ENCODE measurements at places on chromosomes 6 and 20. TPM values are rescaled to one million over a fixed set of nuclear protein-coding genes. Genes with fewer than 3 reads are reported as not detected.
A peak's percentile ranks its signal among the peaks of the same experiment; 100 is the strongest.

Gene PACRG
- 2.9 TPM for total RNA-seq

Gene INSM1
- total RNA-seq = not detected

Gene IL22RA2
- total RNA-seq = not detected

Gene COL11A2
- total RNA-seq = 0.74 TPM

Gene HCK
- total RNA-seq = not detected

- DNase-seq = peak; percentile 82
Observed at GRCh38 chr6:157034436-157035230, 257.5 kb downstream of the ARID1B start.

Gene CTAGE9
- not detected for total RNA-seq

GRCh38 chr6:35668744-35669450 is 19.8 kb downstream of the FKBP5 start:
- DNase-seq = peak; percentile 80

Gene FRS3
- total RNA-seq = 2.7 TPM

DNA sequence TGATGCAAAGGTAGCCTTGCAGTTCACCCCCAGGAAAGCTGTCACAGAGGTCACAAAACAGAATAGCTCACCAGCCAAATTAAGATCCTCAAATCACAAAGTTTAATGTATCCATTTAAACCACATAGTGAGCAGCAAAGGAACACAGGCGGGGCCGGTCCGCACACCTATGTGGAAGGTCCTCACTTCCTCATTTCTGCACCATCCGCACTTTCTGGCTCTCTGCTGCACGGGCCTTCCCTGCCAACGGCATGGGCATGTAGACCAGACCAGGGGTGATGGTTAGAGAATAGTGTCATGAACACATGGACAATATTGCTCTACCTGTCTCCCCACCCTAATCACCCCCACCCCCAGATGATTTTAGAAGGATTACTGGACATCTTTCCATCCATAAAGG is 12.1 kb upstream of the TBXT start:
- no peak for DNase-seq

DNA sequence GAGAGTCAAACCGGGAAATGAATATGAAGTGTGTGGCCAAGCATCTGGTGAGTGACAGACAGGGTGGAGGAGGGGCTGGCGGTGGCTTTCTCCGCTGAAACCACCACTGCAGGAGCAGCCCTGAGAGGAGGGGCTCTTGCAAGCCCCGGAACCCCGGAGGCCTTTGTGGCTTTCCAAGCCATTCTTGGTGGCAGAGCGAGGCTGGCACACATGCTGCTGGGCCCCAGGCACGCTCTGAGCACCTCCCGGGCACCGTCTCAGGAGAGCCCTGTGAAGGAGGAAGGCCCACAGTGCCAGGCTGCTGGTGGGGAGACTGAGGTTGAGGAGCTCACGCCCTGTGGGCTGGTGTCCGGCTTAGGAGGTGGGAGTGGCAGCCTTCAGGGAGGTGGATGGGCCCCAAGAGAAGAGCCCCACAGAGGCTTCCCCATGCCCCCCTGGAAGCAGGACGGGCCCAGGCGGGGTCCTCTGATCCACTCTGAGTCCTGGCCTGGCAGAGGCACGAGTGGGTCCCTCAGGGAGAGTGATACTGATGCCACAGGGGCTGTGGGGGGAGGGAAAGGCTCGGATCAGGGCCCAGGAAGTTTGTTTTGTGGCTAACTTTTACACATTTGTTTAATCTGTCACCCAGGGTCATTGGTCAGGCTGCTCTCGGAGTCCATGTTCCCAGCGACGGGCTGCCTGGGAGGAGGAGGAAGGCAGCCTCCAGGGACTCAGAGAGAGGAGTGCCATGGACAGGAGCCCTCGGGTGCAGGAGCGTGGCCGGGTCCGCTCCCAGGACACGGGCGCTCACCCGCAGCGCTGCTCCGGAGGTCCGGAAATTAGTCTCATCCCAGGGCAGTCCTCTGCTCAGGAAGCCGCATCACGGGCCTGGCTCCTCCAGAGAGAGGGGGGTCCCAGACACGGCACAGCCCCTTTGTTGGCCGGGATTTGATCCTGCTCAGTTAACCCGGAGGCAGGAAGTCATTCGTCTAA is 170.7 kb downstream of the ERMARD start:
- DNase-seq = no peak

DNA sequence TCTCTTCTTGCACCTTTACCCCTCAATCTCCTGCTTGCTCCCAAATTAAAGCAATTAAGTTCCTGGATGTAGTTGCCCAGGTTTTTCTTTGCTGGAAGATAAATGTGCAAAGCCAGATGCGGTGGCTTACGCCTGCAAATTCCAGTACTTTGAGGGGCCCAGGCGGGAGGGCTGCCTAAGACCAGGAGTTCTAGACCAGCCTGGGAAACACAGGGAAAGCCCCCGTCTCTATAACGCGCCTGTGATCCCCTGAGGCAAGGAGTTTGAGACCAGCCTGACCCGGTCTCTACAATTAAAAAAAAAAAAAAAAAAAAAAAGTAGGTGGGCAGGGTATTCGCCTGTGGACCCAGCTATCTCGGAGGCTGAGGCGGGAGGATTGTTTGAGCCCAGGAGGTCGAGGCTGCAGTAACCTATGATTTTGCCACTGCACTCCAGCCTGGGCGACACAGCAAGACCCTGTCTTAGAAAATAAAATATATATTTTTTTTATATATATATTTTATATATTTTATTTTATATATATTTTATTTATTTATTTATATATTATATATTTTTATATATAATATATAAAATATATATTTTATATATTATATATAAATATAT is 461 bp upstream of the DCDC2 start:
- no peak for DNase-seq

Gene FAM50B
- total RNA-seq = 7.4 TPM

Gene DLL1
- total RNA-seq = 4.9 TPM

GRCh38 chr20:2382833-2383232 is 2.1 kb downstream of the TGM6 start:
- peak; percentile 25 for DNase-seq

GRCh38 chr6:109498052-109498451 is 15.0 kb upstream of the ZBTB24 start:
- no peak for DNase-seq

DNA sequence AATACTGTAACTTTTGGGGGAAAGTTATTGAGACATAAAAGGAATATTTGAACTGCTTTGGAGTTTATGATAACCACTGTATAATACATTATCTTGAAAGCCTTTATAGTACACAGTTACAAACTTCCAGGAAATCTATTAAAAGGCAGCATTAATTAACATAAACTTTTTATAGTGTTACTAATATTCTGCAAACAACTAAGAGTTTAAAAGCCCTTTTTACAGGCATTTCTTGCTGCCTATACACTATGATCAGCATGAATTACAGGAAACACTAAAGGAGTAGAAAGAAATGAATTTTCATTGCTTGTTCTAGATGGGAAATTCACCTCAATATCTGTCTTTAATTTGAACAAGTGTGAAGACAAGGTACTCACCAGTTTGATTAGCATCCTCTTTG is 252.3 kb upstream of the ZFP64 start:
- no peak for DNase-seq

Gene KCNQ2
- total RNA-seq = not detected

GRCh38 chr6:28089054-28089453 is 8.7 kb downstream of the ZNF165 start:
- DNase-seq = no peak

Gene SIGLEC1
- total RNA-seq = 0.08 TPM

DNA sequence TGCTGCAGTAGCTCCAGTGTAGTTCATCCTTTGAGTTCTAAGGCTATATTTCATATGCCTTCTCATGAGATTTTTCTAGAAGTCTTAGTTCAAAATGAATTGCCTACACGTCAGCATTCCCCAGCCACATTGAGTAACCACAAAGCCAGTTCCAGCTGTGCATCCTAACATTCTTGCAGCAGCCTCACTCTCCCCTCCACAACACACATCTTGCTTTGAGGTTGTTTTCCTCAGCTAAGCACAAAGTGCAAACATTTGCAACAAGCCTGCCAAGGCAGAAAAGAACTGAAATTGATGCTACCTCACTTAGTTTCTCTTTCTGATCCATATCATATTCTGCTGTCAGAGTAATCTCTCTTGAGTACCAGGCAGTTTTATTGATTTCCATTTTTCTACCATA is 160.7 kb upstream of the KCNQ5 start:
- DNase-seq = peak; percentile 30

Gene TNNC2
- 0.45 TPM for total RNA-seq

DNA sequence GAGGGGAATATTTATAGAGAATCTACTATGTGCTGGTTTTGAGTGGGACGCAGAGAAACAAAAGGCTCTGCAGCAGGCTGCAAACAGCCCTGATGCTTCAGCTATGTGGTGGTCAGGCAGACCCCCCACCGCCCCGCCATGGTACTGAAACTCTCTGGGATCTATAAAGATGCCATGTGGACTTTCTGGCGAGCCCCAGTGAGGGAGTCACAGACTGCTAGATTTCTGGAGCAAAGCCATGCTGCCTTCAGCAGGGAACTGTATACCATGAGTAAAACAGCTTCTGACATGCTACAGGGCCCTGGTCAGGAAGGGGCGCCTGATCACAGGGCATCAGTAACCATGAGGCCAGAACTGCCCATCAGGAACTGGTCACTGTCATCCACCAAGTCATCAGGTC is 19.2 kb upstream of the BPIFB1 start:
- DNase-seq = no peak

DNA sequence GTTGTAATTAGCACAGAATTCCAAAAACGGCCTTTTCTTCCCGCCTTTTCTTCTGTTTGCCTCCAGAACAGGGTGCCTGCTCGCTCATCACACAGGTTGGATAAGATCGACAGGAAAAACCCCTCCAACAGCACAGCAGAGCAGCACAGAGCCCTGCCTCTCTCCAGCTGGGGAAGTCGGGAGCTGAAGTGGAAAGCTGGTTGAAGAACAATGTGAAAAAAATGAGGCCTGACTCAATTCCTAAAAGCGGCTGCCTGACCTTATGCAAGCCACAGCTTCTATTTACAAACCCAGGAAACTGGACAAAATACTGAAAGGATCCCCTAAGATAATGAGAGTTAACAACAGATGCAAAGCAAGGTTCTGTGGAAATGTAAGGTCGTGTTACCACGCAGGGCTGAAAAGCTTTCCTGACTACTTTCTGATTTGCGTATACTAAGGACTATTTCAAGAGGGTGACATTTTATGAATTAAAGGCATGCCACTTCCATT is 116.9 kb downstream of the TTLL2 start:
- no peak for DNase-seq

Gene PTCRA
- not detected for total RNA-seq

DNA sequence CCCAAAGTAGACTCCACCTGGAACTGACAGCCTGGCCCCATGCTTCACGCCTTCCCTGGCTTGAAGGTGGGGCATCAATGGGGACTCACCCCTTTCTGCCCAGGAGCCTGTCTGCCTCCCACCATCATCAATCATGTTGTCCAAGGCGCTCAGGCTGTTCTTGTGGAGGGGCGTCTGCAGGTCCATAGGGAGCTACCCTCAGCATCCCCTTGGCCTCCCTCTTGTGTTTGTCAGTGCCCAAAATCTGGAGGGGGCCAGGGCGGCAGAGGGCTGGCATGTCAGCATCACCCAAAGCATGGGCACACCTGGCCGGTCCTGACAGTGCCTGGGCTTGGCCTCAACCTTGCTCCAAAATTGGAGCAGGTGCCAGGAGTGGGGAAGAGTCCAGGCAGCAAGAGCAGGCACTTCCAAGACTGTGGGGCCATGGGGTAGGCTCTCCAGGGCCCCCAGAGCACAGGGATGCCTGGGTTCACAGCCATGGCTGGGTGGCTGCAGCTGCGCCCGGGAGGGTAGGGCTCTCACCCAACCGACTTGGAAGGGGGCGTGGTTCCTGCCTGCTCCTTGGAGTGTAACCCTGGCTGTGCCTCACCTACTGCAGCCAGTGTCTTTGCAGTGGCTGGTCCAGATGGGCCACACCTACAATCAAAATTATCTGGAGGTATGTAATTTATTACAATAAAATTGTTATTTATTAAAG is 903.4 kb downstream of the EYS start:
- DNase-seq = no peak

DNA sequence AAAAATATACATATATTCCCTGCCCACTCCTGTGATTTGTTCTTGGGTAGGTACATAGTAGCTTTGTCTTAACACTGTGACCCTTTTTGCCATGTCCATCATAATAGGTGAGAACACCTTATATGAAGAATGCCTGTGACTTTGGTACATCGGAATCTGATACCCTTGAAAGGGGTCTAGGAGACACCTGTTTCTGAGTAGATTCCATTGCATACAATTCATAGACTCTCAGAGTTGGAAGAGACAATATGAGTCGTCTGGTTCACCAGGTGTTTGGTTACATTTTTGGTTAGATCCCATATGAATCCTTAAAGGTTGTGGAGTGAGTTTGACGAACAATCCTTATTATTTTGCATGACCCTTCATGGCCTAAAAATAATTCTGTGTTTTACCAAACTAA is 36.3 kb downstream of the RNF144B start:
- no peak for DNase-seq

Gene OR2H2
- total RNA-seq = not detected

Gene SIRPB1
- not detected for total RNA-seq

Gene RIMS1
- total RNA-seq = not detected

DNA sequence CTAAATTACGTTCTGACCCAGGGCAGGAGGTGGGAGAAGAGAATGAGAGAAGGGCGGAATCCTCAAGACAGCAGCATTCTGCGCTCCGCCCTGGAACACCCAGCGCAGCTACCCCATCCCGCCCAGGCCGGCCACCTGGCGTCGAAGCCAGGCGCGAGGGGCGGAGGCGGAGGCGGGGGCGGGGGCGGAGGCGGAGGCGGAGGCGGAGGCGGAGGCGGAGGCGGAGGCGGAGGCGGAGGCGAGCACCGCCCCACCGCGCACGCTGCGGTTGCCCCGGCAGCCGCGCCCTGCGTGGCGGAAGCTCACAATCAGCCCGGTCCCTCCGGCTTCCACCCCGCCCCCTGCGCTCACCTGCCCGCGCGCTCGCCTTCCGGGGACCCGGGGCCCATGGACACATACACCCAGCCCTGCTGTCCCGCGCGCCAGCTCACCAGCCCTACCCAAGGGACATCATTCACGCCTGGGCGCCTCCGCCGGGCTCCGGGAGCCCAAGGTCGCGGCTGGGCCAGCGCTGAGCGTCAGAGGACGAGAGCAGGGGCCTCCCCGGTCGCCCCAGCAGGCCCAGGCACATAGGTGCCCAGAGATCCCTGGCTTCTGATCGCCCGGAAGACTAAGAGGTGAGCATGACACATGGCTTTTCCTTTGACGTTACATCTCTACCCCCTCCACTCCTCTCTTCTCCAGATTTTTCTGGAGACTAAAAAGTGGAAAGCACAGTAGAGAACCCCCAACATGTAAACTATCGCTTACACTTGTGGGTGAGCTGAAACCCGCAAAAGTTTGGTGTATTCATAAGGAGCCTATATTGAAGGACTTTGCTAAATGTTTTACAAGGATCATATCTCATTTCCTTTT is at the start of gene ANKEF1:
Gene ANKEF1 (plus strand): TSS at position 271 of the 855 bp plus-strand sequence. CDS start 3,315 bp downstream, outside the sequence.
- peak; percentile 9 for DNase-seq

- DNase-seq = peak; percentile 16
Observed at GRCh38 chr6:53734473-53735299, 60.1 kb upstream of the LRRC1 start.

Gene MTCH1
- total RNA-seq = 160 TPM

Measured in fibroblast of the aortic adventitia (primary cell).